ENCODE measurements at places on chromosomes 2 and 18. TPM values are rescaled to one million over a fixed set of nuclear protein-coding genes. Genes with fewer than 3 reads are reported as not detected.
A peak's percentile ranks its signal among the peaks of the same experiment; 100 is the strongest.

DNA sequence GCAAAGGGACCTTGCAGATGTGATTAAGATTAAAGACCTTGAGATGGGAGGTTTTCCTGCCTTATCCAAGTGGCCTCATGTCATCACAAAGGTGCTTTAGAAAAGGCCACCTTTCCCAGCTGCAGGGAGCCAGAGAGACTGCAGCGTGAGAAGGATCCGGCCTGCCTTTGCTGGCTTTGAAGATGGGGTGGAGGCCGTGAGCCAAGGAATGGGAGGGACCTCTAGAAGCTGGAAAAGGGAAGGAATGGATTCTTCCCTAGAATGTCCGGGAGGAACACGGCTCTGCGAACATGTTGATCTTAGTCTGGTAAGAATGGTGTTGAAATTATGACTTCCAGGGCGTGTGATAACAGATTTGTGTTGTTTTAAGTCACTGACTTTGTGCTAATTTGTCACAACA lies 39.9 kb upstream of the CREG2 start:
- no peak overlapping the region for H3K4me3 ChIP-seq
- no peaks in the 10 kb centered on the region for H3K27me3 ChIP-seq
- no peak for DNase-seq
- no peaks in the 10 kb centered on the region for H3K4me1 ChIP-seq
- H3K27ac ChIP-seq: no peak overlapping the region
- no peaks in the 10 kb centered on the region for H3K36me3 ChIP-seq

DNA sequence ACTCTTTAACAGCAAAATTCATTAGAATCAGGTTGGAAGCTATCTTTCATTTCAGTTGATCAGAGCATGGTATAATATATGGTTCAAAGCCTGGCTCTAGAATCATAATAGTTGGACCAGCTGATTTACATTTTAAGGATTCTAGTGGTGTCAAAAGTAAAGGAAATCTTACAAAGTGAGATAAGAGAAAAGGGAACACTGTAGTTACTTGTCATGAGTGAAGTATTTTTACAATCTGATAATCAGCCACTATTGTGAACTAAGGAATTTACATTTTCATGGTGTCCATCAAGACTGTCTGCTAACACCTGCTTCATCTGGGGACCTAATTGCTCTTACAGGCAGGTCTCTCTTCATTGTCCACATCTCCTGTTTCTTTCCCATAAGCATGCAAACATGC lies 161.1 kb downstream of the SLC39A10 start:
- no peaks in the 10 kb centered on the region for H3K27me3 ChIP-seq
- no peaks in the 10 kb centered on the region for H3K4me1 ChIP-seq
- no peaks in the 10 kb centered on the region for H3K36me3 ChIP-seq
- no peak overlapping the region for H3K4me3 ChIP-seq
- H3K27ac ChIP-seq: no peak overlapping the region

DNA sequence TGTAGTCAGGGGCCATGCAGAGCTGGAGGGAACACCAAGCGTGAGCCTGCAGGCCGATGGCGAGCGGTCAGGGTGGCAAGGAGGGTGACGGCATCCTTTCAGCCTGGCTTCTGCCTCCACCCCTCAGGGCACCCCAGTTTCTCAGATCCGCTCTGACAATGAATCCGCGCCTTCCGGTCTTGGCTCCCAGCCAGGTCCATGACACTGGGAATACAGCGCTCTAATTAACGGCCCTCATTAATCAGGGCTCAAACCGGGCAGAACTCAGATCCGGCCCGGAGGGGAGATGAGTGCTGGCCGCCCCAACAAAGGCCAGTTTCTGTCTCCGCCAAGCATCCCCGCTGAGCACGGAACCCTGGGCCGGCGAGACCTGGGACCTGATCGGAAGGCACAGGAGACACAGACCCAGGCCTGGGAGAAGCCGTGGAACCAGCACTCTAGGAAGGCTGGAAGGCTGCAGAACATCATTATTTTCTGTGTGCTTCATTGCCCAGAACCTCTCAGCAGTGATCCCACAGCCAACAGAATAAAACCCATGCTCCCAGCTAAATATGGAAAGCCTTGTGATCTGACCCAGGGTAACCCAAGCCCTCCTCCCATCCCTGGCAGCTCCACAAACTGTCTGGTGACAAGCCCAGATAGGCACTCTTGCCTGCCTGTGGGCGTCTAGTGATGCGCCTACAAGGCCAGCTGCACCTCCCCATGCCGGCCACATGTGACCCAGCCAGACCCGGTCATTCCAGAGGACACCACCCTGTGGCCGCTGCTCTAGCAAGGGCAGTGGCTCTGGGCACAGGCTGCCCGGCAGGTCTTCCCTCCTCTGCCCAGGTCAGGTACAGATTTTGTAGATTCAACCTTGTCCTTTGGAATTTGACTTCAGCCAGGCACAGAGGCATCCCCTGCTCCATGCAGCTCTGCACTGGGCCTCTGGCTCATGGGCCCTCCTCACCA lies 438.7 kb upstream of the MYT1L start:
- no peak overlapping the region for H3K4me3 ChIP-seq
- H3K36me3 ChIP-seq: no peaks in the 10 kb centered on the region
- H3K27me3 ChIP-seq: no peaks in the 10 kb centered on the region

- peak; percentile 19 for DNase-seq
- peaks cover 36% of the 10 kb centered on the region for H3K4me1 ChIP-seq
- no peaks in the 10 kb centered on the region for H3K36me3 ChIP-seq
- no peaks in the 10 kb centered on the region for H3K27me3 ChIP-seq
- peak overlapping the region; percentile 98 for H3K27ac ChIP-seq
Measured at GRCh38 chr18:9095297-9096006, 7.0 kb upstream of the NDUFV2 start.

- H3K4me3 ChIP-seq: no peak overlapping the region
- no peaks in the 10 kb centered on the region for H3K4me1 ChIP-seq
- H3K27ac ChIP-seq: no peak overlapping the region
- no peaks in the 10 kb centered on the region for H3K36me3 ChIP-seq
- no peak for DNase-seq
Measured at GRCh38 chr2:115369400-115369799, 927.0 kb downstream of the DPP10 start.

GRCh38 chr2:207155516-207156444 lies 10.0 kb downstream of the KLF7 start:
- H3K4me3 ChIP-seq: no peak overlapping the region
- H3K27me3 ChIP-seq: no peaks in the 10 kb centered on the region
- no peak for DNase-seq
- peaks cover 71% of the 10 kb centered on the region for H3K4me1 ChIP-seq
- peaks cover 22% of the 10 kb centered on the region for H3K36me3 ChIP-seq

Gene G6PC2
- not detected for total RNA-seq

Gene KCNF1
- total RNA-seq: 0.24 TPM

Gene CRYGA
- total RNA-seq: not detected

Gene UCN
- total RNA-seq: 0.21 TPM

Gene UGT1A8
- total RNA-seq: not detected
